ENCODE measurements at places on chromosomes 2 and 18.
A peak's percentile ranks its signal among the peaks of the same experiment; 100 is the strongest.

DNA sequence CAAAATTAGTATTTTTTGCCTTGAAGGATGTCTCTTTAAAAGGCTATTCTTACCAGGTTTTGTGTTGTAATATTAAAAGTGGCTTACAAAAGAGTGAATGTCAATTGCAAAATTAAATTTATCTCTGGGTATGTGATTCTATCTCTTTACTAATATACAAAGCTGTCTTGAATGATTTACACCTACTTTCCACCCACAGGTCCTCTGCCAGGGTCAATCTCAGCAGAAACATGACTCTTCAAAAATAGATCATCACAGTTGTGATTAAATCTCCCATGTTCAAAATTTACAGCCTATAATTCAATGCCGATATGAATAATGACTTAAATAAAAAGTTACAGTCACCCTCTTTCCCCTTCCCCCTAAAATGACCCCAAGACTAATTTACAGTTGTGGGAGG is 78.8 kb downstream of the SLC8A1 start:
- no peak for DNase-seq

DNA sequence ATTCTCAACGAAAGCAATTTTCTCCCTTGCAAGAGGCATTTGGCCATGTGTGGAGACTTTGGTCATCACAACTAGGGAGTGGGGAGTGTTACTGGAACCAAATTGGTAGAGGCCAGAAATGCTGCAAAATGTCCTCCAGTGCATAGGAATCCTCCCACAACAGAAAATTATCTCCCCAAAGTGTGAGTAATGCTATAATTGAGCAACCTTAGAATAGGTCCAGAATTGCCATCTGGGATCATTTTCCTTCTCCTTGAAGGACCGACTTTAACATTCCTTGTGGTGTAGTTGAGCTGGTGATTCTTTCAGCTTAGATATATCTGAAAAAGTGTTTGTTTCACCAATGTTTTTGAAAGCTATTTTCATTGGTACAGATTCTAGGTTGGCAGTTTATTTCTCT is 111.2 kb upstream of the SMIM21 start:
- no peak for DNase-seq

GRCh38 chr2:128271597-128271910 is 47.1 kb downstream of the HS6ST1 start:
- no peak for DNase-seq

DNA sequence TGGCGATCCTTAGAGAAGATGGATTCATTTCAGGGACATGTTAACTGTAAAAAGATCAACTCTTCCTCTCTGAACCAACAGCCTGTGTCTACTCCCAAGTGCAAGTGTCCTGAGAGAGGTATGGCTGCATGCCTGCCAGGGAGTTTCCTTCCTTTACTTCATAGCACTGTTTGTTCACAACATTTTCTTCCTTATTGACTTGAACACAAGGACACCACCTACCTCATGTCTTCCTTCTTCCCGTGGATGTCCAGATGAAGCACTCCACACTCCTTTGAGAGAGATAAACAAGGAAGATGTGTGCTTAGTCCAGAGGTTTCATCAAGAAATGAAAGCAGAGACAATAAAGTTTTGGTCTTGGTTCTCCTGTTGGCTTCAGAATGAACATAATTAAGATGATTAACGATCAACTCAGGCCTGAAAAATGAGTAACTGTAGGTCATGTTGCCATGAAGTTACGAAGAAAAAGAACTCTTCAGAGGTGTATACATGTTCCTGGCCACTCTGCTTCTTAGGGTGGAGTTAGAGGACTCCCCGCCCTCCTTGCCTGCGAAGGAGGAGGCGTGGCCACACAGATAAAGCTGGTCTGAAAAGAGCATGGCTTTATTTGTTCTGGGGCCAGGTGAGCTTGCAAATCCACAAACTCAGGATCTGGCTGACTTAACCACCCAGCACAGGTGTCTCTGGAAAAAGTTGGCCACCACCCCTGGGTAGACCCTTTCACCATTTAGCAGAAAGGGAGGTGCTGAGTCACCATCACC is 155.0 kb upstream of the KCTD1 start:
- peak; percentile 31 for DNase-seq

GRCh38 chr2:132651115-132652045 is 18.6 kb downstream of the LYPD1 start:
- peak; percentile 4 for DNase-seq

DNA sequence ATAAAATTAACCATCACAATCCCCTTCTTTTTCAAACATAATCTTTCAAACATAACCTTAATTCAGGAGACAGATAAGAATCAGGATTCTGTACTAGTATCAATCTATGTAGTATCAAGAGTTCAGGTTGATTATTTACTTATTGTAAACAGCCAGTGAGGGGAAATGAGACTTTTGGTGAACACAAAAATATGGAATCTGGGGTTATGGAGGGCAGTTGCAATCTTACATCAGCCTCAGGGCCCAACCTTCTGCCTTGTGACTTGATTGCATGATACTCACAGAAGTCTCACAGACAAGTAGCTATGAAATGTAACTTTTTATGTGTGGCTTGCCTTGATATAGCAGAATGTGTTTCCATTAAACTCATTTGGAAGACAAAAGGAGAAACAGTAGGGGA is 262.7 kb upstream of the THSD7B start:
- no peak for DNase-seq

GRCh38 chr18:75071866-75072671 is 136.9 kb downstream of the PTGR3 start:
- DNase-seq = no peak

GRCh38 chr2:63058921-63059792 is 8.5 kb downstream of the OTX1 start:
- DNase-seq = no peak

GRCh38 chr2:29509397-29509796 is 394.2 kb downstream of the CLIP4 start:
- DNase-seq = no peak

- no peak for DNase-seq
Observed at GRCh38 chr2:123644053-123644452, 381.0 kb upstream of the CNTNAP5 start.

GRCh38 chr2:120261387-120262006 is 8.8 kb downstream of the RALB start:
- peak; percentile 44 for DNase-seq

- DNase-seq = peak; percentile 40
Observed at GRCh38 chr18:58691256-58691655, 20.0 kb downstream of the MALT1 start.

DNA sequence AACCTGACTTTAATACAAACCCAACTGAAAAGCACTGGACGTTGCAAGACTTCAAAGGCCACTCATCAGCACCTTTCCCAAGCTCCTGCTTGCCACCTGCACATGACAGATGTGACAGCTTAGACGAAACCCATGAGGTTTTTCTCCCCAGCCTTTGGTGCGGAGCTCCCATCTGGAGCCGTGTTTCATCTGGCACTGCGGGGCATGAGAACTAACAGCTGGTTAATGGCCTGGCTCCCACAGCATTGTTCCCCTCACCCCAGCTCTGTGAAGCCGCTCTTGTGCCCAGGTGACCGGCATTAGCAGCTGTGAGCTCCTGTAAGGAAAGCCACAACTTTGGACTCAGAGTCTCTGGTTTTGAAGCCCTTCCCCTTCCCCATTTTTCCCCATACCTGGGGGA is 50.9 kb downstream of the GALR1 start:
- no peak for DNase-seq

- no peak for DNase-seq
Observed at GRCh38 chr2:223932816-223933800, 12.0 kb downstream of the WDFY1 start.

DNA sequence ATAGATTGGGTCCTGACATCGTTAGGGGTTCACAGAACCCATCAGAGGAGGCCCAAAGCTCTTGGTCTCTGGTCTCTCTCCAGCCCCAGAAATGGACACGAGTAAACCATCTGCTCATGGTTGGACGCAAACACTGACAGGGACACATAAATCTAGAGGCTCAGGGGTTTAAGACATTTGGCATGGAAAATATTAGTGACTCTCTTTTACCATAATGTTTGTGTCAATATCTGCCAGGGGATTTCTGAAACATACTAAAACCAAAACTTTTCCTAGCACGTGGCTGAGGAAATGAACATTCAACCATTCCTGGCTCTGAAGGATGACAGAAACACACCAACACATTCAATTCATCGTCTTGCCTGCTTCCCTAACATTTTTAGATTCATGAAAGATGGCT is 226.2 kb downstream of the SP3 start:
- no peak for DNase-seq

GRCh38 chr18:14971461-14972185 is 223.7 kb downstream of the ANKRD30B start:
- DNase-seq = no peak

GRCh38 chr2:241482126-241482955 is 26.0 kb downstream of the STK25 start:
- no peak for DNase-seq

- no peak for DNase-seq
Observed at GRCh38 chr18:56997200-56997599, 149.7 kb upstream of the BOD1L2 start.

DNA sequence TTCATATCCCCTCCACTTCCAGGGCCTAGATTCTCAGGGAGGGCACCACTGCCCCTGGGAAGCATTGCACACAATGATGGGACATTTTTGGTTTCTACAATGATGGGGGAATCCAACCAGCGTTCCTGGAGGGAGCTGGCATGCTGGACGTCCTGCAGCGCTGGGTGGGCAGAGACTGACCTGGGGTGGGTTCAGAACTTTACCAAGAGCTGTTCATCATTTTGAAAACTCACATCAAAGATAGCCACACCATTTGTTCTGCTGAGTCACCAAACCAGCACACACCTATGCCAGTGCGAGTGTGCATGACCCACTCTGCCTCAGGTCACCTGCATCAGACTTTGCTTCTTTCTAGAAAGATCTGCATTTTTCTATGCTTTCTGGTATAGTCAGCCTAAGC is 14.1 kb upstream of the ARMC9 start:
- DNase-seq = no peak

GRCh38 chr2:216925006-216925405 is 65.1 kb upstream of the TNP1 start:
- DNase-seq = no peak

- no peak for DNase-seq
Observed at GRCh38 chr18:44927127-44927849, 246.6 kb downstream of the SETBP1 start.

DNA sequence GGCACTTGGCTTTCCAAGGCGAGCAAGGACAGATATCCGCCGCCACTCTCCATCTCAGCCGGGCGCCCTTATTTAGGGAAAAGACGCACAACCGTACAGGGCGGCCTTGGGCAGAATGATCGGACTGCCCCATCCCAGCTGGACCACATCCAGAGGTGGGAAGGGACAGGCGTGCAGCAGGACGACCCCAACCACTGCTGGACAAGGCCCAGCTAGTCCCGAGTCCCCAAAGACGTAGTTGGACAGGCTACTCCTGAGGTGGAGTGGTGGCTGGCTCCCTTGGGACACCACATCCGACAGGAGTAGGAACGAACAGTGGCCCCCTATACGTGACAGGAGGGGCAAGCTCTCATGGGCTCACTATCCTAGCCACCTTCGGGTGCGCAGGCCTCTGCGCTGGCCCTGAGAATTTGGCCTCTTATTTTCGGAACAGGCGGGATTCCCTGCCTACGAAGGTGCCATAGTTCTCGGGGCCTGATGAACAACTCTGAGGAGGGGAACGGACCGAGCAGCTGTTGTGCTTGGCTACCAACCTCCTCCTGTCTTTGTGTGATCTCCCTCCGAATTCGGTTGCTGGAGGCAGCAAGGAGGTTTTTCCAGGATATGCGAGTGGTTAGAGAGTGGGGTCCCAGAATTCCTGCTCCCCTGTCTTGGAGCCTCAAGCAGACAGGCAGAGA is 2.3 kb downstream of the FEV start:
- no peak for DNase-seq

DNA sequence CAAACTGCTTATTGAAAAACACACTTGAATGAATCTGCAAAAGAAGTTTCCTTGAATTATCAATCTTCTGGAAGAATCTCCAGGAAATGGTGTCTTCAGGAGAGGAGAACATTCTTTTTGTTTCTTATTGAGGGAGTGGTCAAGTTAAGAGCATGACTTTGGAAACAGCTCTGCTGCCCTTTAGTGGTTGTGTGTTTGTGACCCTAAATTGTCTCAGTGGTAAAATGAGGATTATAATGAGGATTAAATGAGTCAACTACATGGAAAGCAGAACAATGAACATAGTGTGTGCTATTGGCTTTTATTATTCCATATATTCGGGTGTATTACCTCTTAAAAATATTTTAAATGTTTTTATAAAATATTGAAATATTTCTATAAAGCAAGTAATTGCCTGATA is 44.8 kb upstream of the TANC1 start:
- no peak for DNase-seq

GRCh38 chr2:19363474-19363778 is 5.0 kb upstream of the OSR1 start:
- no peak for DNase-seq

GRCh38 chr18:40984856-40985255 is 970.2 kb upstream of the PIK3C3 start:
- DNase-seq = no peak

DNA sequence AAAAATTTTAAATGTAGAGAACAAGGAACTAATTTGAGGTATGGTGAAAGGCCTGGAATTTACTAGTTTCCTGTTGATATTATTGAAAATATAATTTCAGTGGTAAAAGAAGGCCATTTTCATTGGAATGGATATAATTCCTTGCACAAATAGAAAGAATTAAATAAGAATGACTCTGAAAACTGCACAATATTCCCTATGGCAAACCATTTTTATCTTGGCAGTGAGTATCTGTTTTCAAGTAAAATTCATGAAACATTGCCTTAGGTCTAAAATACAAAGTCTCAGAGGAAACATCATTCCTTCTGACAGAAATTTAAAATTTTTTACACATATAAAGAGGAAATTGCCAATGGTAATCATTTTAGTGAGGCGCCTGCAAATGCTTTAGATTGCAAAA is 1468.3 kb downstream of the LRP1B start:
- no peak for DNase-seq

Data from hematopoietic multipotent progenitor cell treated with erythropoietin and hydrocortisone succinate and interleukin-3 and kit ligand, for 8 days (in vitro differentiated cells).